Activated CD4-positive, CD25-positive, alpha-beta regulatory T cell treated with anti-CD3 and anti-CD28 coated beads, Interleukin-2, amount 50 U/mL, for 16 hours (primary cell): ENCODE measurements at places on chromosomes 16 and 17.

DNA sequence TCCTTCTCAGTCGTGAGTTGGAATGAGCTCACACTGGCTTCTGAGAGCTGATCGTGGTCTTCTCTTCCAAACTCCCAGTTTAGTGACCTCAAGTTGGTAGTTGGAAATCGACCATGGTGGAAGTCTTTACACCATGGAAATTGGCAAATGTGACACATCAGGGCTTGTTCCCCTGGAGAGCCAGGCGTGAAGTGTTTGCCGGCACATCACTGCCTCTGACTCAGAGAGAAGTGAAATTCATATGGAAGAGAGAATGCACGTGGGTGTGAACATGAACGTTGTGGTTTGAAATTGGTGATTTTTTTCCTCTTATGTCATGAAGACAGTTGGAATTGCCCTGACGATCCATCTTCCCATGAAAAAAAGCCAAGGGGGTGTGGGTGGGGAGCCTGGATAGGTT is 47.4 kb downstream of the AXIN2 start:
- no peak for DNase-seq

- DNase-seq: no peak
Measured at GRCh38 chr17:17781591-17782496, 54.9 kb downstream of the SREBF1 start.

DNA sequence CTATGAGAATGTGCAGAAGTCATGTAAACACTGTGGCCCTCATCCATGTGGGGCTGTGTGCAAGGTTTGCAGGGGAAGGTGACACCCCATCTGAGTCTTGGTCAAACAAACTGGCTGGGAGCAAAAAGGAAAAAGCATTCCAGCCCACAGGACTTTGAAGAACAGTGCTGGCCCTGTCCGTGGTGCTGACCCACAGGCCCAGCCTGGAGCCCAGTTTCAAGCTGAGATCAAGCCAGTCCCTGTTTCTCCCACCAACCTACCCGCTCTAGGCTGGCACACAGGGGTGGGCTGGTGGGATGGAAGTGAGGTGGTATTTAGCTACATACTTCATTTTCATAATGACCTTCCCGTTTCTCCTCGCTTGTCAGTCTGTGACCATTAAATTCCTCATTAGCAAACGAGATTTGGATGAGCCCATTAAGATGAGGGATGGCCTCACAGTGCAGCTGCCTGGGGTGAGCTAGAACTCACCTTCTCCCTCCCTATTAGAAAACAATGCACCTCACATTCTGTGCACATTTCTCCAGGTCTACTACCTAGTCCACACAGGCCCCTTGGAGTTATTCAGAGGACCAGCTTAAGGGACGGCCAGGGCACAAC is 12.6 kb upstream of the RPL38 start:
- DNase-seq: no peak

DNA sequence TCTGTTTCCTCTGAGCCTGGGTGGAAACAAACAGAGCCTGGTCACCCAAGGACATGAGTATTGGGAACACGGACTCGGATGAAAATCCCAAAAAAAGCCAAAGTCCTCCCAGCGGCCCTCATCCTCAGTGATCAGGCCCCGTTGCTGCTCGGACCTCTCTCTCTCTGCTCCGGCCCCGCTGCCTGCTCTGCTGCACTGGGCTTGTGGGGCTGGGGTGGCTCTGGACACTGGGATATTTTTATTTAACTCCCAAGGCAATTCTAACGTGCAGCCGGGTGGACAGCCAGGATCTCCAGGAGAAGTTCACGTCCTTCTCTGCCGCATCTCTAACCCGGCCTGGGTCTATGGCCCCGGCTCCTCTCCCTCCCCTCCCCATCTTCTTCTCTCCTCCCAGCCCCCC is 280.9 kb upstream of the TNRC6C start:
- DNase-seq: no peak

DNA sequence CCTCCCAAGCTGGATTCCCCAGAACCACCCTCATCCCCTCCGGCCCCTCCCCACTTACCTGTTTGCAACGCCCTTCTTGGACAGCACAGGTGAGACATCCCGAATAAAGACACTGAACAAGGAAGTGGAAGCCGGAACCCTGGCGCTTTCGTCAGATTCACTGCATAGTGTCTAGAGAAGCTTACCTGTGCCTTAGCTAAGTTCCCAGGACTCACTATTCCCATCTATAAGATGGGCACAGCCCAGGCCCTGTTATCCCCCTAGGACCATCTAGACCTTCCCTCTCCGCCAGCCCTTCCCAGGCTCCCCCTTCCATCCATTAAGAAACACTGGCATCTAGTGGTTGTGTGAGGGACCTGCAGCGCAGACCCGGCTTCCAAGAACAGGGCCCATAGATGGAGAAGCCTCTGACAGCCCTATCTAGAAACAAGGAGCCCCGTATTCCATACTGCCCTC is 26.9 kb upstream of the RPL38 start:
- DNase-seq: no peak

DNA sequence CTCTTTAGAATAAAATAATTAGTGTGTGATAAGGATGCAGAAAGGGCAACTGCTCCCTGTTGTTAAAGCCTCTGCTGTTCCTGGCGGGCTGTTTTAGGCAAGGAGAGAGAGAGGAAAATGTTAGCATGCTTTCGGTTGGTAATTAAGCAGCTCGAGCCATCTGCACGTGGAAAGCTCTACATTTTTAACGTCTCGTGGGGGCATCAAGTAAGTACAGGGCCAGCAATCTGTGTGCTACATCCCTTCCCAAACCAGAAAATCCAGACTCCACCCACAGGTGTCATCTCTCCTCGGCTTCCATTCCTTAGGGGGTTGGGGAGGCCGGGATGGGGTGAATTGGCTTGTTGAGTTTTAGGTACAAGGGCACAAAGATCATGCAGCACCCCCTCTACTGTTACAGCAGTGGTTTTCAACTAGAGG is 62.4 kb upstream of the MARCHF10 start:
- DNase-seq: no peak

DNA sequence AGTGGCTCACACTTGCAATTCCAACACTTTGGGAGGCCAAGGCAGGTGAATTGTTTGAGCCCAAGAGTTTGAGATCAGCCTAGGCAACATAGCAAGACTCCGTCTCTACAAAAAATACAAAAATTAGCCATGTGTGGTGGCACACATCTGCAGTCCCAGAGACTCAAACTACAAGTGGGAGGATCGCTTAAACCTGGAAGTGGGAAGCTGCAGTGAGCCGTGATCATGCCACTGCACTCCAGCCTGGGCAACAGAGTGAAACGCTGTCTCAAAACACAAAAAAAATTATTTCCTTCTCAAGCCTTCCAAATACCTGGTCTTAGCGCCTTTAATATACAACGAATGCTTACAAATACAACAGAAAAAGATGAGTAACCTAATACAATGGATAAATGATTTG is 19.7 kb upstream of the CBX2 start:
- DNase-seq: no peak

DNA sequence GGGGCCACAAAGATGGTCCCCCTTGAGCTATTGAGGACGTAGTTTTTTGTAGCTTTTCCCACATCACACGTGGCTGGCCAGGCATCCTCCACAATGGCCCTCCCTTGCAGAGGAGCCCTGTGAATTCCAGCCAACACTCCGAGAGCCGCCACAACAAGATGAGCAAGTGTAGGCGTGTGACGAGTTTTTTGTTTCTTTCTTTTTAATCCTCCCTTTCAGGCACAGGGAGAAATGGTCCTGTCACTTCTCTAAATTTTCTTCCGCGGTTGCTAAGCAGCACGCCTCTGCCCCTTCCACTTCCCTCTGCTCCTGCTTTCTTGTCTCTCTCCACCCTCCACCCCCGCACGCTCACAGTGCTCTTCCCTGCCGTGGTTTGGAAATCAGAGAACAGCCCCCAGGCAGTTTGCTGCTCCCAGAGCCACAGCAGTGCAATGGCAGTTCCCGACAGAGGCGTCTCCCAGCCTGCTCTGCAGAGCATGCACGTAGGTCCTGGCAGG is 68.0 kb upstream of the MRTFB start:
- no peak for DNase-seq

DNA sequence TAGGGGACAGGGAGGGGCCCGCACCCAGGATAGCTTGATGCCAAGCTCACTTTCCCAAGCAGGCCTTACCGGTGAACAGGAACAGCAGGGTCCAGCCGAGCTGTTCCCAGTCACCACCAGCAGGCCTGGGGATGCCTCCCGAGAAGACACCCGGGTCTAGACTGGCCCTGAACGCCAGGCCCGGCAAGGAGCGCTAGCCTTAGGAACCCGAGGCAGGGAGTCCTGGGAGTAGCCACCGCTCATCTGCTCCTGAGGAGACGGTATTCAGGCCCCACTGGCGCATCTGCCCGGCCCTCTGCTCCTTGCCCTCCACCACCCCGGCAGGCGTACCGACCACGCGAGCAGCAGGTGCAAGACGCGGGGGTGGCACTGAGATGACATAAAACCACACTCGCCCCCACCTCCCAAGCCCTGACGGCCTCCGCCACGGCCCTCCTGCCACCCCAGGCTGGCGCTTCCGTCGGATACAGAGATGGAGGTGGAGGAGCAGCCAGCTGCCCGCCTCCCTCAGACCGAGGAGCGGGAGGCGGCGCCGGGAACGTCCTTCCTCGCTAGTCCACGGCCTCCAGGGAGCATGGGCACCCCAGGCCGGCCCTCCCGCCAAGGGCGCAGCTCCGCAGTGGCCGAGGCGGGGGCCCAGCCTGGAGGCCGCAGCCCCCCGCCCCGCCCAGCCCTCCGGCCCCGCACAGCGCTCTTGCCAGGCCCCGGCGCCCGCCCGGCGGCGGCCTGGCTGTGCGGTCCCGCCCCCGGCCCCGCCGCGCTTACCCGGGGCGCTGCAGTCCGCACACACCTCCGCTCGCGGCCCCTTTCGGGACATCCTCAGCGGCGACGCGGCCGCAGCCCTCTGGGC is 661 bp downstream of the GIT1 start:
- DNase-seq: no peak

- DNase-seq: no peak
Measured at GRCh38 chr16:49936791-49937190, 80.9 kb upstream of the ZNF423 start.

- no peak for DNase-seq
Measured at GRCh38 chr16:21611556-21612384, 12.4 kb downstream of the METTL9 start.

DNA sequence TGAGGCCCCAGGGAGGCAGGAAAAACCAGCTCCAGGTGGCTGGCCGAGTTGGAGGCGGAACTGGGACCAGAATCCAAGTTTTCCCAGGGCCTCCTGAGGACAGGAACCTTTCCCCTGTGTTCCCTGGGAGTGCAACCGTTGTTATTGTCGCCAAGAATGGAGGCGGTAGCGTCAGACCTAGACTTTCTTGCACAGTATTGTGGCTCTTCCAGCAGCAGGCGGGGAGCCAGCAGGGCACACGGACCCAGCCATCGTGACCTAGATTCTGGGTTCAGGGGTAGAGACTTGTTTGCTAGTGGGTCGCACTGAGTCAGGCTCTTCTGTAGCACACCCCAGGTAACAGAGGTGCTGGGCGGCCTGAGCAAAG is 667 bp upstream of the KIF19 start:
- no peak for DNase-seq

DNA sequence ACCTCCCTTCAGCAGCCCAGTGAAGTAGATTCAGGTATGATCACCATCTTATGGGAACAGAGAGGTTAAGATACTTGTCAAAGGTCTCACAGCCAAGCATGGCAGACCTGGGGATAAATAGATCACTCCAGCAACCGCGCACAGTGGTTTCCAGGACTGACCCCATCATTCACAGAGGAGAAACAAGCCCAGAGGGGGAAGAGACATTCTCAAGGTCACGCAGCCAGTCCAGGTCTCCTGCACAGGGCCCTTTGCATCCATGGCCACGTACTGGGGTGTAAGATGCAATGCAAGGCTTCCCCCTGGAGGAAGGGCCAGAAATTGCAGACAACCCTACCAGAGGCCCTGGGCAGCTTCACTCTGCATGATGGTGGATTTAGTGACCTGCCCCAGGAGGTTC is 19.9 kb downstream of the TLE7 start:
- DNase-seq: no peak

GRCh38 chr17:4527566-4528125 is 27.5 kb downstream of the MYBBP1A start:
- no peak for DNase-seq

GRCh38 chr16:47142486-47142820 is 1.3 kb downstream of the NETO2 start:
- DNase-seq: no peak

GRCh38 chr17:71446645-71447437 is 674.0 kb upstream of the SOX9 start:
- DNase-seq: no peak

- no peak for DNase-seq
Measured at GRCh38 chr16:12474047-12474446, 329.6 kb downstream of the CPPED1 start.

- DNase-seq: no peak
Measured at GRCh38 chr16:50437769-50438437, 69.1 kb upstream of the BRD7 start.

DNA sequence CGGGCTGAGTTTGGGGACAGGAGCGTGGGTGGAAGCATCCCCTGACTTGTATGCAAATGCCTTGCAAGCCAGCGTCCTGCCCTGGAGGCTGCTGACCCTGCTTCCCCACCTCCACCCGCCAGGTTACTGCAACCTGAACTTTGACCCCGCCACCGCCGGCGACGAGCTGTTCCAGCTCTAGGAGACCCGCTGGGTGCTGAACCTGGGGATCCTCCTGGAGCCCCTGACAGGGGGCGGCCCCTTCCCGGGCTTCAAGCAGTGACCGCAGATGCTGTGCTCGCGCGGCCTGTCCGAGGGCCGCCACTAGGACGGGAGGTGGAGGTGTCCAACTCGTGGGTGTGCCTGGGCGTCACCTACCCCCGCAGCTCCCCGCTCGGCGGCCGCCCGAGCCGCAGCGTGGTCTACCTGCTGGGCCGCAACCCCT is 10.7 kb upstream of the SLC16A5 start:
- no peak for DNase-seq

DNA sequence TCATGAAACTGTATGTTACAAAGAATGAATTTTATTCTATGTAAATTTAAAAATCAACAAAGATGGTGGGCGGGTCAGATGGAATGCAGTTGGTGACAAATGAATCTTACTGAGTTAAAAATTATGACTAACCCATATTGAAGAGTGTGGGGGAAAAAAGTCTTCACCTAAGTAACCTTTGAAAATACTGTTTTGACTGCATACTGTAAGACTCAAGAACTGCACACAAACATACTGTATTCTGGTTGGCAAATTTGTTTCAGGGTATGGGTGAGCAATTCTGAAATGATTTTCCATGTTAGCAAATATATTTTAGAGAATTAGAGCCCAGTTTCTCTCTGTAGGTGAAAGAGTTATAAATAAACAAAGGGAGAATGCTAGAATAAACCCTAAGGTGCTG is 153.7 kb upstream of the KCNJ18 start:
- no peak for DNase-seq

GRCh38 chr17:47847341-47848197 is 3.4 kb downstream of the SP6 start:
- no peak for DNase-seq
